Activated CD4-positive, CD25-positive, alpha-beta regulatory T cell treated with anti-CD3 and anti-CD28 coated beads, Interleukin-2, amount 50 U/mL, for 16 hours (primary cell): ENCODE measurements at places on chromosomes 7 and 10.

DNA sequence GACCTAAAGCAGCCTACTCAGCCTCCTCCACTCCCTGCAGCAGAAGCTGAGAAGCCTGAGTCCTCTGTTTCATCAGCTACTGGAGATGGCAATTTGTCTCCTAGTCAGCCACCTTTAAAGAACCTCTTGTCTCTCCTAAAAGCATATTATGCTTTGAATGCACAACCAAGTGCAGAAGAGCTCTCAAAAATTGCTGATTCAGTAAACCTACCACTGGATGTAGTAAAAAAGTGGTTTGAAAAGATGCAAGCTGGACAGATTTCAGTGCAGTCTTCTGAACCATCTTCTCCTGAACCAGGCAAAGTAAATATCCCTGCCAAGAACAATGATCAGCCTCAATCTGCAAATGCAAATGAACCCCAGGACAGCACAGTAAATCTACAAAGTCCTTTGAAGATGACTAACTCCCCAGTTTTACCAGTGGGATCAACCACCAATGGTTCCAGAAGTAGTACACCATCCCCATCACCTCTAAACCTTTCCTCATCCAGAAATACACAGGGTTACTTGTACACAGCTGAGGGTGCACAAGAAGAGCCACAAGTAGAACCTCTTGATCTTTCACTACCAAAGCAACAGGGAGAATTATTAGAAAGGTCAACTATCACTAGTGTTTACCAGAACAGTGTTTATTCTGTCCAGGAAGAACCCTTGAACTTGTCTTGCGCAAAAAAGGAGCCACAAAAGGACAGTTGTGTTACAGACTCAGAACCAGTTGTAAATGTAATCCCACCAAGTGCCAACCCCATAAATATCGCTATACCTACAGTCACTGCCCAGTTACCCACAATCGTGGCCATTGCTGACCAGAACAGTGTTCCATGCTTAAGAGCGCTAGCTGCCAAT lies 202.2 kb downstream of the ZEB1 start:
- no peak for DNase-seq

DNA sequence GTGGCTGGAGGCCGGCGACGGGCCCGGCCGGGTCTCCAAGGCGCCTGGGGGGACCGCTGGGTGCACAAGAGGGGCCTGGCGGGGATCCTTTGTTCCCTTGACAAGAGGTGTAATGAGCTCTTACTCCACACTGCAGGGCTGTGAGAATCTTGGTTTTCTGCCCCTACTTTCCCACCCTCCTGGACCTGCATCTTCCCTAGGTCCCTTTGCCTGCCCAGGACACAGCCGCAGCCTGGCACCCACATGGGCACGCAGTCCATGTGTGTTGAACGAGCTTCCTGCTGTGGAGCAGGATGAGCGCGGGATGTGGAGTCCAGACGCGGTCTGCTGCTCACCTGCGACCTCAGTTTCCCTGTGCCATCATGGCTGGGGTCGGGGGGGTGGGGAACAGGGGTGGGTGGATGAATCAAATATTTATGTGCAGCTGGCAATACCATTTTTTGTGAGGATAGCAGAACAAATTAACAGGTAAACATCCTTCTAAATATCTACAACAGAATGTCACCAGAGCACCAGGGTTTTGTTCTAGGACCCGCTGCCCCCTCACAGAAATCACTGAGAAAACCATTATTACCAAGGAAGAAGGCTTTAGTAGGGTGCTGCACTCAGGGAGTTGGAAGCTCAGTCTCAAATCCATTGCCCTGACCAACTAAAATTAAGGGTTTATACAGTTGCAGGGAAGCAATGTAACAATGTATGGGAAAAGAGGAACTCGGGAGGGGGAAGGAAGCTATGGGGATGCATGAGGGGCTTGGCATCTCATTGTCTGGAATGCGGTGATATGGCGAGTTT lies 474 bp upstream of the NSMCE4A start:
- no peak for DNase-seq

GRCh38 chr7:41685684-41686083 lies 17.2 kb downstream of the INHBA start:
- DNase-seq, result no peak

GRCh38 chr10:113493882-113494301 lies 59.0 kb upstream of the HABP2 start:
- no peak for DNase-seq

DNA sequence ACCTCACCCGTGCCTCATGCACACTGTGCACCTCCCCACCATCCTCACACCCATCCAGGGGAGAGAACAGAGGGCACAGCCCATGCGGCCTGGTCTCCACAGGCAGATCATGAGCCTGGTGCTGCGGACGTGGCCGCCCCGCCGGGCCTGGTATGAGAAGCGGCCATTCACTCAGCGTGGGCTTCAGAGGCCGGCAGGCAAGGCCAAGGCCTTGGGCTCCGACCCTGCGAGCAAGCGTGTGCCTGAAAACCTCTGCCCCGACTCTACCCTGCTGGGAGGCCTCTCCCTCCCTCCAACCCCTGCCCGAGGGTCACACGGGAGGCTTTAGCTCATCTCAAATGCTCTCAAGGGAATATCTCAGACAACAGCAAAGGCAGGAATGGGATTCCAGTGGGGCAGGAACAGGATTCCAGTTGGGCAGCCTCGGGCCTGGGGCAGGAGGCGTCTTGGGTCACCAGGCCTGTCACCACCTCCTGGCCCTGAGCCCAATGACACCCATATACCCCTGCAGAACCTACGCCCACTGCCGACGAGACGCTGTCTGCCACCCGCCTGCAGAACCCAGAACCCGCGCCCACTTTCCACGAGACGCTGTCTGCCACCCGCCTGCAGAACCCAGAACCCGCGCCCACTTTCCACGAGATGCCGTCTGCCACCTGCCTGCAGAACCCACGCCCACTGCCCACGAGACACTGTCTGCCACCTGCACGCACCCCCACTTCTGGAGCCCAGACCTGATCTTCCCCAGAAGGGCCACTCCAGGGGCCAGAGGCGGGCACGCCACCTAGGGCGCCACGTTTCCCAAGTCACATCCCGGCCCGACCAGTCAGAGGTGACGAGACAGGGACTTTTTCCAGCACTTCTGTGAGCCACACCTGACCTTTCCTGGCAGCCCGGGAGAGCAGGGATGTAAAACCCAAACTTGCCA lies 38.9 kb downstream of the ADAP1 start:
- no peak for DNase-seq

DNA sequence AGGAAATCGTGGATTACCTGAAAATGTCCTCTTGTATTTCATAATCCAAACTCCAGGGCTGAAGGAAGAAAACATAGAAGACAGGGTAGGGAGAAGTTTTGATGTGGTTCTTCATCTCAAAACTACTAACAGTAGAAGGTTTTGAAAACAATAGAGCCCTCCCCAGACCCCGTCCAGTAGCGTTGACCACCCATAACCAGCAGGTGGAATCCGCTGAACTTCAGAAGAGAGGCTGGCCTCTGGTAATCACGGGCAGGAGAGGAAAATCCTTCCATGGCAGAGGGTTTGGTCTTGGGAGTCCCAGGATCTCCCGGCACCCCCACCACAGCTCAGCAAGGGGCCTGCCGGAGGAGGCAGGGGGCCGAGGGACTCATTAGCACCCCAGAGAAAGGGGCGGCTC lies 333.4 kb upstream of the RNF32 start:
- DNase-seq, result no peak

DNA sequence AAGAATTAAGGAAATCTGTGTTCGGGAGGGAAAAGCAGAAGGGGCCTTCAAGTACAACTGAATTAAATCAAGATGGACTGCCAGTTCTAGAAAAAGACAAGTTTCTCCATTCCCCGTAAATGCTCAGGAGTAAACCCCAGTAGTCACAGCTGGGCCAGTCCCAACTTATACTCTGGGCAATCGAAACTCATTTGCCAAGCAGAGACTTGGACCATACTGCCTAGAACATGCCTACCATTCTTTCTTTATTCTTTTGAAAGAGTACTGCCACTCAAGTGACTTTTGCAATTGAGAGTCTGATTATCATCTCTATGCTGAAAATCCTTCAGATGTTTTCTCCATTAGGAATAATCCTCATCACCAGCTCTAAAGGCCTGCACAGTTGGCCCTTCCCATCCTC lies 21.4 kb downstream of the RPP30 start:
- no peak for DNase-seq

- DNase-seq, result no peak
Measured at GRCh38 chr7:106029451-106029850, 66.4 kb downstream of the CDHR3 start.

- no peak for DNase-seq
Measured at GRCh38 chr10:21501731-21502347, 23.6 kb downstream of the SKIDA1 start.

DNA sequence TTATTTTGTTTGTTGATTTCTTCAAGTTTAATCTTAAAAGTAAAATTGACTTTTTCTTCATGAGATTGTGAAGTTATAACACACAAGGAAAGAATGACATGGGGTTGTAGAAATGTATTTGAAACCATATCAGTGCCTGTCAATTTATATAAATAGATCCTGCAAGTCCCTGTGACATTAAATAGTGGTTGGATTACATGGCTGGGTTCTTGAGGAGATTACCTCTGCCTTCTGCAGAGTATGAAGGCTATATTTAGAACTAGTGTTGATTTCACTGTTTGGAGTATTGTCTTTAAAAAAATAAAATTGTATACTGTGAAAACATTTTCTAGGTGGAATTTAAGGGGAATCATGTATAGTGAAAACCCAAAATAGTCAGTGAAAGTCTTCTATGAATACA lies 385.8 kb upstream of the SMIM30 start:
- DNase-seq, result no peak

DNA sequence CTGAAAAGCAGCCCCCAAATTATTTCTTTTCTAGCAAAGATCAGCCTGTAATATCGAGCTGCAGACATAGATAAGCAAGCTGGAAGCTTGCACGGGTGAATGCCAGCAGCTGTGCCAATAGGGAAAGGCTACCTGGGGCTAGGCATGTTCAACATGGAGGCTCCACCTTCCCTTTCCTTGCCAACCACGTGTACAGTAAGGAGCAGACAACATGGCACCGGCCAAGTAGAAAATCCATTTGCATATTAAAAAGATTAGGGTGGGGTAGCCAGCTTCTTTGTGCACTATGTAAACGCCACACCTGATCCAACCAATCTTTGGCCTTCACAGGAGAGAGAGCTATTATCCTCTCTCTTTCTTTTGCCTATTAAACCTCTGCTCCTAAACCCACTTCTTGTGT lies 56.7 kb upstream of the SEPHS1 start:
- no peak for DNase-seq

DNA sequence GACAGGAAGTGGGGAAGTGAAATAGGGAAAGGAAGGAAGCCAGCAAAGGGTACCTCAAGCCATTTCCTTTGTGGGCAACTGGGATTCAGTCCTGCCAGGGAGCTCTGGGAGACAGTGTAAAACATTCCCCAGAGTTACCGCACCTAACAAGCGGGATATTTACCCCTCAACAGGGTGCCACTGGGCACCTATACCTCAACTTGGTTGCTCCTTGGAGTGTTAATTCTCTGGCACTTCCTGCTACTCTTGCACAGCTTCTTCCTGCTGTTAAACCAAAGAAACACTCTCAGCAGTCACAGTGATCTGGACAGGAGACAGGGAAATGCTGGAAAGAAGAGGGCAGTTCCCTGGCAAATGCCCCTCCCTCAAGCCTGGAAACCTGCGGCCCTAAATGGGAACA lies 151.3 kb downstream of the REEP3 start:
- no peak for DNase-seq

DNA sequence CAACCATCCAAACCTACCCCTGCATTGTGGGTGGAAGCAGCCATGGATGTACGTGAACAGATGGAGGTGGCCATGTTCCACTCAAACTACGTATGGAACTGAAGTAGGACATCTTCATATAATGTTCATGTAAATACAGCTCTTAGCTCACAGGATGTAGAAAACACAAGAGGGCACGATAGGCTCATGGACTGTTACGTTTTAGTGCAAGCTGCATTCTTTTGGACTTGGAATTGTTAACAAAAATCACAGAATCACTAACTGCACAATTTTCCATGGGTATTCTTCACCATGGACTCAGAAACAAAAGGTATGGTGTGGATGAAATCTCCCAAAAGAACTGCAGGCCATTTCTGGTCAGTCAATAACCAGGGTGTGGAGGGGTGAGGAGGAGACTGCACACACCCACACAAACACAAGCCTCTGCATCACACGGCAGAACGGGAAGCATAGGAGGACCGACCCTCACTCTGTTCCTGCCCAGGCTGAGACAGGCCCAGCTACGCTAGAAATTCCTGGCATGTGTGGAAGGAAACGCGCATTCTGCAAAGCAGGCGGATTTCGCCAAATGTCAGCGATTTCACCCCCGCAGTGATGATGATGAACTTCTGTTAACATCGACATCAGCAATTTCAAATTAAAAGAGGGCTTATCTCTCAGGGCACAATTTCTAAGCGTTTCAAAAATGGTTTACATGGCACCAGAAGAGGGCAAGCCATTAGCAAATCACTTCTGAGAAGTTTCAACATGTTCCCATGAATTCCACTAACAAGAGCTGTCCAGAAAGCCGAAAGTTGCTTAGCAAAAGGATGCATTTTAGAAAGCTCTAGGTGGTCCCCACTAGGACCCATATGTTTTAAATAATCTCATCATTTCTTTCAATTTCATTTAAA lies 149.0 kb downstream of the TNS3 start:
- DNase-seq, result no peak

- DNase-seq, result no peak
Measured at GRCh38 chr10:12782537-12782936, 219.0 kb downstream of the CCDC3 start.

DNA sequence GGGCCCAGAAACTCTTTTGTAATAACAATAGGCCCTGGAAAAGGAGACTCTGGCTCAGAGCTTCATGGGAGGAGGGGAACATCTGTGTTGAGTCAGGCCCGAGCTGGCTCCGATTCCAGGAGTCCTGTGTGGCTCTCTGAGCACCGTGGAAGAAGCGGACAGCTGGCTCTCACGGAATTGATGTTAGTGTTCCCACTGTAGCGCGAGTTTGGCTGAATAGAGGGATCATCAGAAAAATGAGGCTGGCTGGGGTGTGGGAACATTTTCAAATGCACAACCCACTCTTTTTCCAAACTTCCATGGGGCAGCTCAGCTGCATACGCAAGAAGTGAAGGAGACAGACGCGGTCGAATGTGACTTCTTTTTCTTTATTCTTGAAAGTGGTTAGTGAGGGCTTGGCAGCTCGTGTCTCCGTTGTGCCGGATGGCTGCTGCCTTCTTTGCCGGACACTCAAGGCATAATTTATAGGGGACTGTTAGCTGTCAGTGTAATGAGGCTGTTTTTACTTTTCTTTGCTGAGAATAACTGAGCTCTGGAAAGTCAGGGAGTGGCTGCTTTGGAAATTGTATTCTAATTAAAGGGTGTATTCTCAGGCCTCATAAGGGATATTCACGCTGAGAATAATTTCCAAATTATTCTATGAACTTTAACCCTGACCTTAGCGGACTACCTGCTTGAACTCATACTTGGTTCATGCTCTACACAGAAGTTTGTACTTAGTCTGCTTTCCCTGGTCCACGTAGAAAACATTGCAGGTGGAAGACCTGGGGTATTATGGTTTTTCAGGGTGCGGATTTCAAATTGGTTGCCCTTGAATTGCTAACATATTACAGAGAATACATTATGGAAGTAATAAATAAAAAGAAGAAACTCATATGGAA lies 23.1 kb downstream of the MDFIC start:
- no peak for DNase-seq
